Brain (organoid and tissue), 16 donors: ENCODE measurements at places on chromosomes 3 and 15. TPM values are rescaled to one million over a fixed set of nuclear protein-coding genes. Genes with fewer than 3 reads are reported as not detected.
A peak's percentile ranks its signal among the peaks of the same experiment; 100 is the strongest.

The ZNF770 gene
- polyA plus RNA-seq = 7.4 TPM

The FLNB gene
- 27.6 TPM for polyA plus RNA-seq

The CILP gene
- not detected for polyA plus RNA-seq

The THPO gene
- 0.22 TPM for polyA plus RNA-seq

The EEFSEC gene
- 40.9 TPM for polyA plus RNA-seq

The PCOLCE2 gene
- polyA plus RNA-seq = 1.7 TPM

GRCh38 chr3:37163262-37164015, 10.9 kb downstream of the LRRFIP2 start:
- no peak for DNase-seq

DNA sequence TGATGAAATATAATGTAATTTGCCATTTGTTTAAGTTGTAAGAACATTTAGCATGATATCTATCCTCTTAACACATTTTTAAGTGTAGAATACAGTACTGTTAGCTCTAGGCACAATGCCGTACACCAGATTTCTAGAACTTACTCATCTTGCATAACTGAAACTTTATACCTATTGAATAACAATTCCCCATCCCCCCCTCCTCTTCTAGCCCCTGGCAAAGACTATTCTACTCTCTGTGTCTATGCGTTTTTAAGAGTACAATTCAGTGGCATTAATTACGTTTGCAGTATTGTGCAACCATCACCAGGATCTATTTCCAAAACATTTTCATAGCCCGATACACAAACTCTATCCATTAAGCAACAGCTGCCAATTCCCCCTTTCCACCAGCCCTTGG, 261.7 kb downstream of the PLOD2 start:
- DNase-seq = no peak

DNA sequence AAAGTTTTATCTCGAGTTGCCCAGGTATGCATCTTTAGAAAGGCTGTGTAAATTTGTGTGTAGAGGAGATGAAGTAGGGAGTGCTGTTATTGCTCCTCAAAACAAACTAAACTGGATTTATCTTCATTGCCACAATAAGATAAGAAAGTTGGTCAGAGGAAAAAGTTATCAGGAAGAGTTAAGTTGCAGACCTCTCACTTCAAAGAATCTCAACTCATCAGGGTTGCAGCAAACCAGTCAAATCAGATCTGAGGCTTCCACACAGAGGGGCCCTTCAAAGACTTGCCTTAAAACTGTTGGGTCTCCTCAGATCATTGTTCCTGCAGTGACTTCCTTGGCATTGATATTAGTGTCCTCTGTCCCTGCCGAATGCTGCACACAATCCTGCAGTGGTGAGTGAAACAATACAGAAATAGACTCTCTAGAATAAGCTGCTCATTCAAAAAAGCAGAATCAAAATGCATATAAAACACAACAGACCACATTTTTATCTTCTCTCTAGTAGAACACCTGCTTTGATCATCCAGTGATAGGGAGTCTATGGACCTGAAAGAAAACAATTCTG, 191.2 kb upstream of the CBLB start:
- DNase-seq = no peak

DNA sequence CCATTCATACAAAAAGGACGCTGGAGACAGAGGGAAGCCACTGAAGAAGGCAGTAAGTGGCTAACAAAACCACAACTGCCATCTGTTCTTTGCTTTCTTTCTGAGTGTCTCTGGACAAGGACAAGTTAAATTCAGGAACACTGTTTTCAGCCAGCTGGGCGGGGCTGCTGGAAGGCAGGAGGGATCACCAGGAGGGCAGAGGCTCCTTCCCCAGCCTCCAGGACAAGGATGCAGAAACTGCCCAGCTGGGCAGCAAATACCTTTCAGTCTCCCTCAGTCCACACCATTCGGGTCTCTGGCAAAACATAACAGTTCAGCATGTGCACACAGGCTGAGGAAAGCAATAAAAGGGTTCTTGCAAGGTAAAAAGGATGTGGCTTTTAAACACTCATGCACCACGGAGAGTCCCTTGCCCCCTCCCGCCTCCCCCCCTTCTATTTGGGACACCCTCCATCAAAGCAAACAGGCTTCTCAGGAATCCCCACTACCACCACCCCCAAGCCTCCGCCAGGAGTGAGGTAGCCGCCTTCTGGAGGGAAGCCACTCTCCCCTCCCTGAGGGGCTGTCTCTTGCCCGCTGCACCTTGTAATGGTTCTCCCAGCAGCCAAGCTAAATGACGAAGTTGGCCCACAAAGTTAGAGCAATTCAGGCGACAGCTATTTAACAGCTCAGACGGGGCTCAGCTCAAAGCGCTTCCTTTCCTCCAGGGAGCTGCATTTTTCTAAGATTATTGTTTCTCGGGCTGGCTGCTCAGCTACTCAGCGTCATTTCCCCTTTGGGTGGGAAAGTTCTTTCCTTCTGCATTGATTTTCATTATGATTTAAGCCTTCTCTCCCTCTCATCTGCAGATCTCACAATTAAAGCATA, 3.8 kb downstream of the HEG1 start:
- peak; percentile 37 for DNase-seq

GRCh38 chr3:166663194-166663593, 716.9 kb downstream of the ZBBX start:
- DNase-seq = no peak

DNA sequence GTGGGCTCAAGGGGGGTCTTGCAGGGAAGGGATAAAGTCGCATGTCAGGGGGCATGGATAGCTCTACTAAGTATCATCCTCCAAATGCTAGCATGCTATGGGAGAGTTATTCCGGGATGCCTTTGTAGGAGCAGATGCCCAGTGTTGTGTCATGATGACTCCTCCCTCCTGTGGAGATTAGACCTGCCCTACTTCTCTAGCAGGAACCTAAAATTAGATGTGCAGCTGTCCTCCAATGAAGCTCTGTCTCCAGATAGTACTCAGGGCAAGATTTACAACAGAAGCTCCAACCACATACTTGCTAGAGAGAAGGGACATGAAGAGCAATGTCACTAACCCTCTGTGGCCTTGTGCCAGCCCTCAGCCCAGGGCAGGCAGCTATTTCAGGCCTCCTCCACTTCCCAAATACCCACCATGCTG, 82.5 kb downstream of the AGBL1 start:
- no peak for DNase-seq

DNA sequence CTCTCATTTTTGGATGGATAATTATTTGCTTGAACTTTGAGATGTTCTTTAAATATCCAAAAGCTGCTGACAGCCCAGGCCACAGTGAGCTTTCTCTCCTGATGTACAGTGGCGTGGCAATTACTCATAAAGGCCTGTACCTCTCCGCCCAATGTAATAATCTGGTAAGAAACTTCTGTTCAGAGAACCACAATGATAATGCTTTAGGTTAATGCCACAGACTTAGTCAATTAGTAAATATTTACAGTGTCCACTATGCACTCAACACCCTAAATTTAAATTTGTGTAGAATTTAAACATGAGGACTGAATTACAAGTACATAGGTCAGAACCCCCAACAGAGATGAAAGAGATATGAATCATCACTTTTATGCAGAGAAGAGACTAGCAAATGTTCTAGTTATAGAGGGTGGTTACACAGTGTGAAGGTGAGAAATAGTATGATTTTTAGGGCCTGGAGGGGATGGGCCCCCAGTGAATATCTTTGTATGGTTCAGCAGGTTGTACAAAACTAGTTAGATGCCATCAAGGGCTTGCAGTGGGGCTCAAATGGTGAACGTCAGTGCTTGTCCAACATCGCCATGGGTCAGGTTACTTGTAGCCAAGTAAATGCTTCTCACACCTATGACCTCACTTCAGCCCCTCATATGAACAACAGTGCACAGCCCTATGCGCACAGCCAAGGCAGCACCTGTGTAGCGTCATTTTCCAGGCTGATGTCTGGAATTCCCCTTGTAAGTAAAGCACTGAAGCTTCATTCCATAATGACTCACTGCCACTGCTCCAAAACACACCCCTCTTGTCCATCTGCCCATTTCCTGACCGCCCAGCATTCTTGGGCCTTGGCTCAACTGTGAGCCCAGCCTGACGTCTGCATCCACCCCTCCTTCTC, 13.3 kb downstream of the ABHD2 start:
- DNase-seq = no peak

DNA sequence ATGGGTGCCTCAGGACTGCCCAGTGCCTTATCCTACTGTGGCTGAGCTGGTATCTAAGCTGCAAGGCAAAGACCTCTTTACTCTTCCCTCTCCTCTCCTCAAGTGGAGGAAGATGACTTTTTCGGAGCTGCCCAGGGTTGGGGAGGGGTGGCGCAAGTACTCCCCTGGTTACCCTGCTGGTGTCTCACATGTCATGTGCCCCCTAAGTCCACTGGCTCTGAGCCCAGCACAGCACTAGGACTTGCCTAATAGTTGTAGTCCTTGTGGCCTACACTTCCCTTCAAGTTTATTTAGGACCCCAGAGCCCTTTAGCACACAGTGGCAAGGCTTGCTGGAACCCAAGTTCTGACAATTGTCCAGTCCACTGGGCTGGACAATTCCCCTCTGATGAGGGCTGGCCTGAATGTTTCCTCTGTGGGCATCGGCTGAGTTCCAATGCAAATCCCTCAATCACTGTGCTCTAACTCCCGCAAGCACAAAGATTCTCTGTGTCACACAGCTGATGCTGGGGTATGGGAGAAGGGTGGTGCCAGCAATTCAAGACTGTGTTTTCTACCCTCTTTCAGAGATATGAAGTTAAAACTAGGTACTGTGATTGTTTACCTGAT, 60.4 kb downstream of the UQCC5 start:
- DNase-seq = no peak

- no peak for DNase-seq
These were observed 24.1 kb downstream of the CGGBP1 start for GRCh38 chr3:88034491-88035275.

- no peak for DNase-seq
These were observed 124.2 kb downstream of the SLC25A26 start for GRCh38 chr3:66344848-66345578.

DNA sequence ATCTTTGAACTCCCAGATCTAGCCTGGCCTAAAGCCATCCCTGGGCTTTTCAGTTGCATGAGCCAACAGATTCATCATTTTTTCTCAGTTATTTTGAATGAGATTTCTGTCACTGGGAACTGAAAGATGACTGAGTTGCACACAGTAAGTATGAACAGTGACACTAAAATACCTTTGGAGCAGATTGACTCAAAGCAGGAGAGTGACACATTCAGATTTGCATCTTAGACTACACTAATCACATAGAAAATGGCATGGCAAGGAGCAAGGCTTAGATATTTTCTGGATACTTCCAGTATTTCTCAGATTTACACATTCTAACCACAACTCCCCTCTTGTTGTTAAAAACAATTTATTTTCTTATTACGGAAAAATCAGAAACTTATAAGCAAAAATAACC, 32.8 kb downstream of the SEC62 start:
- no peak for DNase-seq

DNA sequence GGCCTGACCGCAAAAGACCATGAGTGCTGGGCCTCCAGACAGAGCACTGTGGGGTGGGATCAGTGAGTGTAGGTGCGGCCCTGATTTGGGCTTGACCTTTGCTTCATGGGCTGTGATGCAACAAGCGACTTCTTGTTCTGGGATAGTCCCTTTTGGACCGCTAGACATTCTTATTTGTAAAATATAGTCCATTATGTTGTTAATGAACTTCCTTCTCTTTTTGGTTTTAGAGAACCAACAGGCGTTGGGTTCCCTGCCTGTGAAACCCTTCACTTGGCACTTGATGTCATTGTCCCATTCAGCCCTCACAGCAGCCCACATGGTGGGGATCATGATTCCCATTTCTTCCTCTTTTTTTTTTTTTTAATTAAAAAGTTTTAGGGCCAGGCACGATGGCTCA, 15.8 kb upstream of the TRH start:
- no peak for DNase-seq

DNA sequence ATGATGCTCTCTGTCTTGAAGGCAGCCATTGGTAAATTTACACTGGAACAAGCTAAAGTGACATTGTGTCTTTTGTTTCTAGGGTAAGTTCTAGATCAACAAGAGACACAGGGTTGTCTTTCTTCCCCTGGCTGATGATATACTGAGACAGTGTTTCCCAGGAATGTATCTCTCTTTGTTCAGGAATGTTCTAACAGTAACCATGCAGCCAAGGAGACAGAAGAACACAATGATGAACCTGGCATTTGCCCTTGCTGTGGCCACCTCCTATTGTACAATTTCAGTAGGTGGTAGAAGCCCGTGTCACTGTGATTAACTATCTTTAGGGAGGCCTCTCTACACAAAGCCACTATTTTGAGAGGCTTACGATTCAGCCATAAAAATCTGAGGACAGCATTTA, 130.7 kb downstream of the LRTM1 start:
- no peak for DNase-seq

GRCh38 chr3:184733181-184733580, 21.3 kb upstream of the MAGEF1 start:
- DNase-seq = no peak

GRCh38 chr15:85707519-85708338, 87.0 kb downstream of the KLHL25 start:
- DNase-seq = no peak

DNA sequence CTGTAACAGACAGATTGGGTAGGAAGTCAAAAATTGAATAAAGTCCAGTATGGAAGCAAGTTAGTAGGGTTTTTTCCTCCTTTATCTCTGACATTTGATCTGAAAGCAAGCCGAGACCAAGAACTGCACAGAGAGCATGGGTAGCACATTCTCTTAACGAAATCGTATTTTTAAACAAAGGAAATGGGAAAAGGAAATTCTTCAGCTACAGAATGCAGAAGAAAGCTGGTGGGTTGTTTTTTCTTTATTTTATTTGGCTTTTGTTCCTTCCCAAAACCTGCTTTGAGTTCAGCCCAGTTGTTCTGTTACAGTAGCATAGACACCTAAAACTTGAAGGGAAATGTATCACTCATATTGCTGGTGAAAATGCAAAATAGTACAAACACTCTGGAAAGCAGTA, 397.0 kb downstream of the GBE1 start:
- DNase-seq = no peak

- no peak for DNase-seq
These were observed 2.7 kb downstream of the PRKCD start for GRCh38 chr3:53163444-53164387.

DNA sequence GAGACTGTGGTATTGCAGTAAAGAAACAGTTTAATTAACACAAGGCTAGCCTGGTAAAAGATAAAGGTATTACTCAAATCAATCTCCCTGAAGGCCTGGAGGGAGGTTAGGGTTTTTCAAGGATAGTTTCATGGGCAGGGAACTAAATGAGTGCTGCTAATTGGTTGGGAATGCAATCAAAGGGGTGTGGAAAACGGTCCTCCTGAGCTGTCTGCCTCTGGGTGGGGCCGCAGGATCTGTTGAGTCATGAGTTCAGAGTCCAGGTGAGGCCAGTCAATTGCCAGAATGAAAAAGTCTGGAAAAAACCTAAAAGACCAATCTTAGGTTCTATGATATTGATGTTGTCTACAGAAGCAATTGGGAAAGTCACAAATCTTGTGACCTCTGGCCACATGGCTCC, 293.2 kb downstream of the MCTP2 start:
- no peak for DNase-seq

DNA sequence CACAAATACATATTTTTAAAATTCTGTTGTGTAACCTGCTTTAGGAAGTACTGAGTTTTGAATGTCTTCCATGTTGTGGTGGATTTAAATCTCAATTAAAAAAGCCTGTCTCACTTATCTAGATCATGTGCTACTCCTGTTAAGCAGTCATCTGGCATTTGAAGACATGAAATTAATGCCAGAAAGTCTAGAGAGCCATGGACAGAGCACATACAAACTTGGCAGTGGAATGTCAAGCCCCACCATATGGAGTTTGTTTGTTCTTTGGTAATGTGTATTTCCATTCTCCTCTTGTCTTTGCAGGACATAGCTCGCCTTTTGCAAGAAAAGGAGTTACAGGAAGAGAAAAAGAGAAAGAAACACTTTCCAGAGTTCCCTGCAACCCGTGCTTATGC, 39.3 kb upstream of the UTS2B start:
- peak; percentile 11 for DNase-seq
